ENCODE measurements at places on chromosomes 1 and 21. TPM values are rescaled to one million over a fixed set of nuclear protein-coding genes. Genes with fewer than 3 reads are reported as not detected.
A peak's percentile ranks its signal among the peaks of the same experiment; 100 is the strongest.

DNA sequence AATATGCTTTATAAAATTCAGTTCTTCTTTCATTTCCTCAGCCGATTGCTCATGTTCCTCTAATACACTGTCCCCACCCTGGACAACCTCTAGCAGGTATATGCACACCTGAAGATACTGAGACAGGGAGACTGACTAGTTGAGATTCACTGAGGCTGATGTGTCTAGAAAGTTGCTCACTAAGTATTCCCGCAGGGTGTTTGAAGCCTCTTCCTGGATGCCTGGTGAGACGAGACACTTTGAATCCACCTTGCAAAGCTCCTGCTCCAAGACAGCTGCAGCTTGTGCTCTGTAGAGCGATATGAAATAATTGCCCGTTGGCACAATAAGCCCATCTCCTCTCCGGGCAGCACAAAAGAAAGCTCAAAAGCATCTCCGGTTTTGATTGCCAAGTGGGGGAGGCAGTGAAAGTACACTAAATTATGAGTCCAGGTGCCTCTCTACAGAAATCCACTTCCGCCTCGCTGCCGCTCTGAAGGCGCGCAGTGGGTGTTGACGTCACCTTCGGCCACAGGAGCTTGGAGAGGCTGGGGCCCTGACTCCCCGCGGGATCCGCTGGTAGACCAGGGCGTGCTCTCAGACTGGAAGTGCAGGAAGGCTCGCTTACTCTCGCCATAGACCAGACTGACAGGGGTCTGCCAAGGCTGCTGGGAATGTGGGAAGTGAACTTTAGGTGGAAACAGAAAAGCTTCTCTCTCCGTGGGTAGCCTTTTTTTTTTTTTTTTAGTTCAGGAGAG lies 46.3 kb downstream of the GPA33 start:
- no peak overlapping the region for H3K27ac ChIP-seq
- no peaks in the 10 kb centered on the region for H3K4me1 ChIP-seq
- peak; percentile 52 for DNase-seq
- no peaks in the 10 kb centered on the region for H3K36me3 ChIP-seq
- H3K4me3 ChIP-seq = peak overlapping the region; percentile 58

GRCh38 chr1:197521118-197521739 lies 253.2 kb downstream of the CRB1 start:
- no peak overlapping the region for H3K4me3 ChIP-seq
- no peaks in the 10 kb centered on the region for H3K27me3 ChIP-seq
- no peaks in the 10 kb centered on the region for H3K36me3 ChIP-seq
- no peaks in the 10 kb centered on the region for H3K4me1 ChIP-seq

GRCh38 chr1:110208916-110209645 lies 1.0 kb upstream of the KCNC4 start:
- DNase-seq = peak; percentile 11
- H3K4me1 ChIP-seq = peaks cover 29% of the 10 kb centered on the region
- H3K4me3 ChIP-seq = peak overlapping the region; percentile 68

GRCh38 chr1:201019321-201019977 lies 4.1 kb downstream of the KIF21B start:
- no peaks in the 10 kb centered on the region for H3K27me3 ChIP-seq
- peak; percentile 93 for DNase-seq
- H3K36me3 ChIP-seq = no peaks in the 10 kb centered on the region
- peaks cover 83% of the 10 kb centered on the region for H3K4me1 ChIP-seq
- peak overlapping the region; percentile 73 for H3K27ac ChIP-seq
- peak overlapping the region; percentile 92 for H3K4me3 ChIP-seq

DIO1 gene
- not detected for total RNA-seq
